Gastroesophageal sphincter (tissue), 4 donors: ENCODE measurements at places on chromosomes 11 and 22.
A peak's percentile ranks its signal among the peaks of the same experiment; 100 is the strongest.

DNA sequence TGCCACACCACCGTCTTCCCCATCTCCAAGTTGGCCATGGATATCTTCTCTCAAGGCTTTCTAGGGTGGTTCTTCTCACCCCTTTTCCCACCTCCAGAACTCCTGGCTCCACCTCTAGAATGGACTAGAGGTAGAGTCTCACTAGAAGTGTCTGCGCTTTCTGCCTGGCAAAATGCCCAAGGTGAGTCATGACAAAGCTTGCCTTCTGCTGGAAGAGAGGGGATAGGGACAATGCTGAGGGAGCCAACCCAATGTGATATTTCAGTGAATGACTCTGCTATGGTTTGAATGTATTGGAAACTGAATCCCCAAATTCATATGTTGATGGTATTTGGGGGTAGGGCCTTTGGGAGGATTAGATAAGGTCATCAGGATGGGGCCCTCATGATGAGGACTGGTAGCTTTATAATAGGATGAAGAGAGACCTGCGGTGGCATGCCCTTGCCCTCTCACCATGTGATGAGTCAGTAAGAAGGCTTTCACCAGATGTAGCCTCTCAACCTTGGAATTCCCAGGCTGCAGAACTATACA lies 4.1 kb upstream of the CD82 start:
- no peak for ATAC-seq

- ATAC-seq, result peak; percentile 82
Measured at GRCh38 chr22:49827853-49828598, at the start of gene BRD1. Gene BRD1, minus strand, starts transcription at chr22:49827873. Its CDS starts 3,556 bp downstream, at chr22:49824317.

GRCh38 chr11:12356944-12357655 lies 20.3 kb upstream of the PARVA start:
- no peak for ATAC-seq

DNA sequence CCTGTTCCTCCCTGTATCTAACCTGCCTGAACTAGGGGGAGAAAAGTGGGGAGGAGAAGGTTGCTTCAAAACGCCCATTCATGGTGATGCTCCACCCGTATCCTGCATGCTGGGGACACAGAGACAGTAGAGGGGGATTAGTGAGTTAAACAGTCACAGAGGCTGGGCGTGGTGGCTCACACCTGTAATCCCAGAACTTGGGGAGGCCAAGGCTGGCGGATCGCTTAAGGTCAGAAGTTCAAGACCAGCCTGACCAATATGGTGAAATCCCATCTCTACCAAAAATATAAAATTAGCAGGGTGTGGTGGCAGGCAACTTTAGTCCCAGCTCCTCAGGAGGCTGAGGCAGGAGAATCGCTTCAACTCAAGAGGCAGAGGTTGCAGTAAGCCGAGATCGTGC lies 1.8 kb upstream of the DENND5A start:
- no peak for ATAC-seq

GRCh38 chr11:32099516-32099915 lies 8.6 kb downstream of the RCN1 start:
- no peak for ATAC-seq
